ENCODE measurements at places on chromosomes 6 and 20.
A peak's percentile ranks its signal among the peaks of the same experiment; 100 is the strongest.

GRCh38 chr6:137856138-137856898, 10.7 kb upstream of the TNFAIP3 start:
- DNase-seq, result no peak

DNA sequence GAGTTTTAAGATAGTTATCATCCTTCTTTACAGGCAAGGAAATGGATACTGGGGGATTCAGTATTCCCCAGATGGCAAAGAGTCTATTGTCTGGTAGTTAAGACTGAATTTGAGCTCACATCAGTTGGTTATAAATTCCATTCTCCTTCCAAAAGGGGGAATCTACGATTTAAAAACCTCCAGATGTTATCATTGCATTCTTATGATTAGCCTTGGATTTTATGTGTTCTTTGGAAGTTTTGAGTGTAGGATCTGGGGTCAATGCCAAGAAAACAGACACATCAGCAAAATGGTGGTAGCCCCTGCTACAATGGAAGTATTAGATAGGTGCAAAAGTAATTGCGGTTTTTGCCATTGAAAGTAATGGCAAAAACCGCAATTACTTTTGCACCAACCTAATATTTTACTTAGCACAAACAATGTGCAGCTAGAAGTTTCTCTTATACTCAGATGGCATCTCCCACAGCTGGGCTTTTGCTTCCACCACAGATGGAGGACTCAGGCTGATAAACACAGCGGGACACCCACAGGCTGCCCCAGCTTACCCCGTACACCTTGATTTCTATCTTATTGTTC, 168.2 kb upstream of the RIN2 start:
- DNase-seq, result no peak

GRCh38 chr6:19715167-19715551, 122.0 kb upstream of the ID4 start:
- DNase-seq, result no peak

DNA sequence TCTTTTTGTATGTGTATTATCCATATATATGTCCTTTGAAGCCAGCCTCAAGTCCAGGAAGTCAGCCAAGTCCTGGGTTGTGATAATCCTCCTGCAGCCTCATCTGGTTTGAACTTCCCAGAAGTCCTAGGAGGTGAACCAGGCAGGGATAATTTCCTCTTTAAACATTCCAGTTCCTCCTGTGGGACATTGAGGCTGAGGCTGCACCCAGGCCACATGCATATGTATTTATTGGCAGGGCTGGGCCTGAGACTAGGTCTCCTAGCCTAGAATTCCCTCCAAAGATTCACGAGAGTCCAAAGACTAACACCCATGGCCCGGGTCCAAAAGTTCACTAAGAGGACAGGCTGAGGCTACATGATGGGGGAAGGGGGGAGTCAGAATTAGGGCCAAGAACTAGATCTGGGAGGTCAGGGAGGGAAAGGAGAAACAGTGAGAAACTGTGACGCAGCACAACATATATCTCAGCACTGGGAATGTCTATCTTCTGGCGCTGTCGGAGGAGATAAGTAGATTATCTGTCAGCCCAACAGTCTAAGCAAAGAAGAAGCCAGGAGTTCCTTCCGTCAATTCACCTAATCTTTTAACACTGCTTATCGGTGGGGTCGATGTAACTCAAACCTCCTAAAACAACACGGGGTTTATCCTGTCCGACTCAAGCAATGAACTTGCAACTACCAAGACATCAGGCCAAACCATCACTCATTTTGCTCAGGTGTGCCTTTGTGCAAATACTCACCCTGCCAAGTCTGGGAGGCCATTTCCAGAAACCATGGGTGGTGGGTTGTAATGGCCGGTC, 43.3 kb downstream of the SNX5 start:
- peak; percentile 65 for DNase-seq

GRCh38 chr6:148974351-148974750, 227.5 kb downstream of the UST start:
- DNase-seq, result no peak

- no peak for DNase-seq
These were observed 23.7 kb downstream of the TRAF3IP2 start for GRCh38 chr6:111581957-111582356.

DNA sequence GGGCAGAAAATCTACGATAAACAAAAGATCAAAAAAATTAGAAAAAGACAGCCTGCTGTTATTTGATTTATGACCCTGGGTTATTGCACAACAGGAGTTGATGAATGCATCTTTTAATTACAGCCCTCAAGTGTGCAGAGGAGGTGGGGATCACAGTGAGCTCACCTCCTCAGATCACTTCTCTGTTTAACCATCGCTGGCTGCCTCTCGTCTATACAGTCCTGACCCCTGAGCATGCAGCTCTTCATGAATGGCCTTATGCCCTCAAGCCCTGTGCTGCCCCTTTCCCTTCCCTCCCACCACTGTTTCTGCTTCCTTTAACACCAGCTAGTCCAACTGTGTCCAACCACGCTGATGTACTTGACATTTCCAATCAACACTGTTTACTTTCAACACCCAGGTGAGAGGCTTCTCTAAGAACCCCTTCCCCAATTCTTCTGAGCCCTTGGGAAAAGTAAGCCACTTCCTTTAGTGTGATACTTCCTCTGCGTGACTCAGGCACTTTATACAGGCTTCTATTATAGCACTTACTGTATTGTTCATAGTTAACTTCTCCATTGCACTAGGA, 60.6 kb upstream of the RIPOR2 start:
- DNase-seq, result no peak

- no peak for DNase-seq
These were observed 52.9 kb downstream of the NEDD9 start for GRCh38 chr6:11179419-11180202.

GRCh38 chr6:156771047-156771446, 6.1 kb upstream of the ARID1B start:
- no peak for DNase-seq

GRCh38 chr6:105983763-105984162, 102.4 kb upstream of the PRDM1 start:
- no peak for DNase-seq

- DNase-seq, result no peak
These were observed 12.8 kb upstream of the ELOVL5 start for GRCh38 chr6:53361549-53362031.

DNA sequence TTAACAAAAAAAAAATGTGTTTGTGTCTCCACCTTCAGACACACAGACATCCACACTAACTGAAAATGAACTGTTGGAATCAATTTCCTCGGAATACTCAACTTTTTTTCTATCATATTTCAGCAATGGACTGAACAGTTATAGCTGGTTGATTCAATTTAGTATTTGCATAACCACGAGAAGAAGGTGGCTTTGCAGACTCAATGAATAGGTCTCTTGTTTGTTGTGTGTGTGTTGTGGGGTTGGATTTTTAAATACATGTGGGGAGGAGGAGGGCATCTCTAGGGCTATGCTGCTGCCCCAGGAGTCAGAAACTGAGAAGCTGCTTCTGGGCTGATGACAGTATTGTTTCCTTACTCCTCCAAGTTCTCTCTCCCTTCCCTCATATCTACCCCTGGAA, 28.7 kb downstream of the TFAP2A start:
- no peak for DNase-seq

DNA sequence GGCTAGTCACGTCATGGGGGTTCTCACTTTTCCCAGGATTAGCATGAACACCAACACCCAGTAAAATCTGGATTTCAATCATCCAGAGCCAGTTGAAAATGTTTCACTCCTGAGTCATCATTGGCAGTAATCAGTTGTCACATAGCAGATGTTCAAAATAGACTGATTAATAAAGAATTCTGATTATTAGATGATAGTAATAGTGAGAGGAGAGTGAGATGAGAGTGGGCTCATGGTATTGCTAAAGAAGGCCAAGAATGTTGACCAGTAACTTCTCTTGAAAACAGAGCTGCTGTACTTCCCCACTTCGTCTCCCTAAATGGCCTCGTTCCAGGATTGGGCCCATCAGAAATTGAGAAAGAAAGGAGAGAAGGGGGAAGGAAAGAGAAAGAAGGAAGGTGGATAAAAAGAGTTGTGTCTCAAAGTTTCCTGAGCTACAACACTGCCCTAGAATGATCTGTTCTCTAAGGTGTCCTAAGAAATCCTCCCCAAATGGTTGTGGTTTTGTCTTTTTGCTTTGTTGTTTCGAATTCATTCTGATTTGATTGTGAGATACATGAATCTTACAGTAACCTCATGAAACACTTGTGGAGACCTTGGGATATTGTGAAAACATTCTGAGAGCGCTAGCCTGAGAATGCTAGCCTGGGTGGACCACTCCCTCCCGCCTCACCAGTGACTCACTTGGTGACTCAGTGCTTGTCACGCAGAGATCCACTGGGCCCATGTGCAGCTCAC, 502.2 kb upstream of the JARID2 start:
- DNase-seq, result no peak

DNA sequence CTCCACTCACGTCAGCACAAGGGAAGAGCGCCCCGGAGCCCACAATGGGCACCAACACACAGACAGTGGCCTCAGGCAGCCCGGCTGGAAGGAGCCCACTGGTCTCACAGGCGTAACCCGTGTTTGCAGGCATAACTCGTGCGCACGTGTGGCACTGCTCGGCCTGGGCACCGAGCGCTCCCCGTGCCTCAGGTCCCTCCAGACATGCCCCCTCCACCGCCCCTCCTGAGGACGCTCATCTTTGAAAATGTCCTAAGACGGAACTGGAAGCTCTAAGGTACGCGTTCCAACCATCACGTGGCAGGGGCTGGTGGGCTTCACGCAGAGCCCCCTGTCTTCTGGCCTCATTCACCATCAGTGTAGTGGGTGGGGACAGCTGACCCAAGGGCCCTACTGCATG, 44.6 kb downstream of the SSR1 start:
- no peak for DNase-seq

- DNase-seq, result peak; percentile 44
These were observed 48.9 kb downstream of the CNBD2 start for GRCh38 chr20:36017048-36017951.

DNA sequence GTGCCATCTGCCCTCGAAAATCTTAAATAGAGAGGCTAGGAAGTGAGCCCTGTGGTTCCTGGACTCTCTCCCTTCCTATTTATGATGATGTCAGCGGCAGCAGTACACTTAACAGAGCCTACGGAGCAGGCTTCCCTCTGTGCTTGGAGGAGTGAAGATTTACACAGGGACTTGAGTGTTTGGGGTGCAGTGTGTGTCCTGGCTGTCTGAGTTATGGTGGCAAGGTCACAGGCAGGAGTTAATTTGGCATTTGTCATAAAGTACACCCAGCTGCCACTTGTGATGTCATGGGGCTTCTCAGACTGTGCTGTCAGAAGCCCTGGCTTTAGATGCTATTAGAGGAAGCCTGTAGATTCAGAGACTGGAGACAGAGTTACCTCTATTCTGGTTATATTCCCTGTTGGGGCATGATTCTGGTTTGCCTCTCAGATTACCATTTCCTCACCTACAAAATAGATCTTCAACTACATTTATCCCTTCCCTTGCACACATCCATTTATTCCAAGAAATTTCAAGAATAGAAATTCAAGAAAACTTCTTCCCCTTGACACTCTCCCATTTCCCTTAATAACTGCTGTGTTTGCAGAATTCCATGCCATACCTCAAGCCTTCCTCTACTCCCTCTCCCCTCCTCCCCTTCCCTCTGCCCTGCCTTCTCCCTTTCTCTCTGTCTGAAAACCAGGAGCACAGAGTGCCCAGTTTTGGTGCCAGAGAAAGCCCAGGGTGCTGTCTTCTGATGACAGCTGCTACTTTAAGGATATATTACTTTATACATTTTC, 72.1 kb downstream of the SLC24A3 start:
- DNase-seq, result no peak

GRCh38 chr20:19478320-19478895, 266.0 kb downstream of the SLC24A3 start:
- no peak for DNase-seq

DNA sequence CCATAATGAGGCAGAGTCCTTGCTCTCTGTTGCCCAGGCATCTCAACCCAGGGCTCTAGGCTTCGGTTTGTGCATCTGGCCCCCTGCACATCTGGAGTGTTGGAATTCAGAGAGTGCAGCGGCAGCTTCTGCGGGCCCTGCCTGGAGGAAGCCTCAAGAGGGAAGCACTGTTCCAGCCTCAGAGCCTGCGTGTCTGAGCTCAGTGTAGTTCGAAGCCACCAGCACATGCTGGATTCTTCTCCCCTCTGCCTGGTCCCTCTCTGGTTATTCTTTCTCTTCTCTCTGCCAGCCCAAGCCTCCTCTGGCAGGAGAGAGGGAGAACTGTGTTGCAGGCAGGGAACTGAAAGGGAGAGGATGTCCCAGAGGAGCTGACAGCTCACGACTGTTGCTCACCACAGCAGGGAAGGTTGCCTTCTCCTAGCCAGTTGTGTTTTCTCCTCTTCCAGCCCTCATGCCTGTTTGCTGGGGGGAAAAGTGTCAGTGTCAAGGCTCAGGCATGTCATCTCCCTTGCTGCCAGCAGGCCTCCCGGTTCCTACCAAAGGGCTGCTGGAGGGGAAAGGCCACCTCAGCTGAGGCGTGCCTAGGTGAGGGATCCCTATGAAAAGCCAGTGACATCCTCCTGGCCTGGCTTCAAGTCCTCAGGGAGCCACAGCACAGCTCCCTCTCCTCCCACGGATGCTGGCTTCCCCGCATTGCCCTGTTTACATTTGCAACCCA, 126.0 kb upstream of the LRFN2 start:
- DNase-seq, result no peak

GRCh38 chr6:39113788-39114187, 1.2 kb downstream of the SAYSD1 start:
- DNase-seq, result no peak

- no peak for DNase-seq
These were observed 82.9 kb upstream of the MLN start for GRCh38 chr6:33886673-33887144.

DNA sequence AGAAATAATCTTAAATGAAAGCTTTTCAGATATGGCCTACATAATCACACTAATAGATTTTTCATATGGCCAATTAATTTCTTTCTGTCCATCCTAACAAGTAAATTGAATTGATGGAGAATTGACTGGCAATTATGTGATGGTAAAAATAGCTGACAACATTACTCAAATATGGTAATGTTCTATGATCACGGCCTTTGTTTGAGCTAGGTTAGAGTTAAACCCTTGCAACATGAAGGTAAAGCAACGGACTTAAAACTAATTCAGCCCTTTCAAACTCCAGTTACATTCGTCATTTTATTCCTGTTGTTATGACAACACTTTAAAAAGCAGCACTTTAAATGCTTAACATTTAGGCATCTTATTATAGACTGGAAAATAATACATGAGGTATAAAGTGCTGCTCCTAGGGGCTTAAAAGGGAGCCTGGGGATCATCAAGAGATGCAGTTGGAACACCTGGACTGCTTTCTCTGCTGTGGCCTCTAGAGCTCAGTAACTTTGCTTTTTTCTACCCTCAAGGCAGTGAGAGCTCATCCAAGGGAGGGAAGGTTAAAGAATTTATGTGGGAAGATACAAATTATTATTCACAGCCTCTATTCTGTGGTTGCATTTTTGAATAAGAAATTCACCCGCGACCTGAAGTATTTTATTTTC, 46.9 kb downstream of the RIPOR2 start:
- no peak for DNase-seq

GRCh38 chr6:147621263-147621662, 112.8 kb downstream of the SAMD5 start:
- DNase-seq, result peak; percentile 71

GRCh38 chr6:168152980-168153379, 74.0 kb upstream of the FRMD1 start:
- no peak for DNase-seq

GRCh38 chr20:15346657-15347280, 1009.4 kb upstream of the FLRT3 start:
- DNase-seq, result no peak
